Peyer's patch (tissue), 4 donors: ENCODE measurements at places on chromosomes 16 and 17. TPM values are rescaled to one million over a fixed set of nuclear protein-coding genes. Genes with fewer than 3 reads are reported as not detected.

Gene KRT17
- 2.7 TPM for total RNA-seq

Gene CDH1
- 424 TPM for total RNA-seq

Gene HDAC5
- total RNA-seq: 42.4 TPM

Gene RUNDC3A
- total RNA-seq: 5.5 TPM

Gene GGT6
- total RNA-seq: 199 TPM

Gene TOB1
- total RNA-seq: 56.9 TPM

Gene SCGB1C2
- not detected for total RNA-seq

Gene MARCHF10
- not detected for total RNA-seq

Gene EXOC7
- 125 TPM for total RNA-seq

Gene CCNF
- 6.6 TPM for total RNA-seq

Gene NFATC2IP
- 73.4 TPM for total RNA-seq

Gene PTGES3L
- 5.5 TPM for total RNA-seq

Gene PHB1
- total RNA-seq: 59.5 TPM

Gene C1QTNF1
- total RNA-seq: 6.3 TPM

Gene OGFOD1
- 21.5 TPM for total RNA-seq

Gene TEPSIN
- 156 TPM for total RNA-seq

Gene TRIM47
- 58.4 TPM for total RNA-seq

Gene DHX58
- 17.1 TPM for total RNA-seq

Gene TBC1D3
- not detected for total RNA-seq

Gene SKAP1
- total RNA-seq: 17.3 TPM

Gene CEP295NL
- total RNA-seq: 11.3 TPM

Gene RBFOX1
- total RNA-seq: 1.0 TPM

Gene HS3ST2
- total RNA-seq: 0.40 TPM

Gene SAP30BP
- total RNA-seq: 104 TPM

Gene PRSS21
- 0.88 TPM for total RNA-seq

Gene CDRT15L2
- not detected for total RNA-seq

Gene RHBDF1
- total RNA-seq: 19.4 TPM

Gene RMI2
- 6.6 TPM for total RNA-seq

Gene CRYBA1
- total RNA-seq: not detected

Gene SLC6A4
- 127 TPM for total RNA-seq

Gene TBC1D3E
- not detected for total RNA-seq

Gene CTRB2
- total RNA-seq: not detected

Gene PPP1R27
- not detected for total RNA-seq

Gene OR4D1
- total RNA-seq: not detected

Gene KSR1
- total RNA-seq: 35.8 TPM

Gene RHOT1
- 54.9 TPM for total RNA-seq

Gene SRCIN1
- total RNA-seq: 9.3 TPM

Gene CCR7
- 22.3 TPM for total RNA-seq

Gene DHRS7C
- not detected for total RNA-seq

Gene KCNH6
- total RNA-seq: 3.3 TPM

Gene SLC6A2
- not detected for total RNA-seq

Gene NME3
- total RNA-seq: 150 TPM

Gene KRTAP4-5
- total RNA-seq: not detected

Gene P2RX5
- total RNA-seq: 1.2 TPM

Gene CACNG4
- not detected for total RNA-seq

Gene TMIGD1
- total RNA-seq: 168 TPM

Gene OTOP3
- 9.3 TPM for total RNA-seq

Gene XAF1
- total RNA-seq: 218 TPM

Gene EPN3
- 9.8 TPM for total RNA-seq

Gene ITGAD
- 0.83 TPM for total RNA-seq

Gene OR1A1
- not detected for total RNA-seq

Gene KRTAP4-4
- not detected for total RNA-seq

Gene POLR3K
- 6.3 TPM for total RNA-seq
